Gastroesophageal sphincter (tissue), 4 donors: ENCODE measurements at places on chromosomes 13 and 19. TPM values are rescaled to one million over a fixed set of nuclear protein-coding genes. Genes with fewer than 3 reads are reported as not detected.
A peak's percentile ranks its signal among the peaks of the same experiment; 100 is the strongest.

DNA sequence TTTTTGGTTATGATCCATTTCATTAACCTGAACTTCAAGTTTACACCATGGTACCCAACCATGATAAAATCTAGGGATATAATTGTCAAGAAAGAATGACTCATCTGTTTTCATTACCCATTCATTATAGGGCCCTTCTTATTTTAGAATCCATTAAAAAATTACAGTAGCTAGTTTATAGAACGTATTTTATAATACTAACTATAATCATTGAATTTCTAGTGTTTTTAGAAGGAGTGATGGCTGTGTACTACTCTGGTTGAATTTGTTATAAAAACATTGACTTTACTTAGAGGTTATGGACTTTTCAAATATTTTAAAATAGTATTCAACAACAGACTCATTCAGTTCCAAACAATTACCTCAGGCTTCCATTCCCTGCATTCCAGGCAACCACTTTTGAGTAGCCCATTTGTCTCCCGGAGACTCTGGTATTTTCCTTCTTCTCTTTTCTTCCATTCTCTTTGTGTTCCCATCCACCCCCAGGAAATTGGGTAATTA lies 71.9 kb upstream of the KLF12 start:
- ATAC-seq: no peak

- ATAC-seq: no peak
Measured at GRCh38 chr13:101155920-101156319, 260.4 kb downstream of the NALCN start.

The MAP4K1 gene
- 4.1 TPM for total RNA-seq

The ZNF480 gene
- 13.9 TPM for total RNA-seq

The INSL3 gene
- not detected for total RNA-seq

GRCh38 chr13:41694545-41695301 lies 237.4 kb downstream of the RGCC start:
- peak; percentile 93 for ATAC-seq
